ENCODE measurements at places on chromosomes 16 and 17.
A peak's percentile ranks its signal among the peaks of the same experiment; 100 is the strongest.

DNA sequence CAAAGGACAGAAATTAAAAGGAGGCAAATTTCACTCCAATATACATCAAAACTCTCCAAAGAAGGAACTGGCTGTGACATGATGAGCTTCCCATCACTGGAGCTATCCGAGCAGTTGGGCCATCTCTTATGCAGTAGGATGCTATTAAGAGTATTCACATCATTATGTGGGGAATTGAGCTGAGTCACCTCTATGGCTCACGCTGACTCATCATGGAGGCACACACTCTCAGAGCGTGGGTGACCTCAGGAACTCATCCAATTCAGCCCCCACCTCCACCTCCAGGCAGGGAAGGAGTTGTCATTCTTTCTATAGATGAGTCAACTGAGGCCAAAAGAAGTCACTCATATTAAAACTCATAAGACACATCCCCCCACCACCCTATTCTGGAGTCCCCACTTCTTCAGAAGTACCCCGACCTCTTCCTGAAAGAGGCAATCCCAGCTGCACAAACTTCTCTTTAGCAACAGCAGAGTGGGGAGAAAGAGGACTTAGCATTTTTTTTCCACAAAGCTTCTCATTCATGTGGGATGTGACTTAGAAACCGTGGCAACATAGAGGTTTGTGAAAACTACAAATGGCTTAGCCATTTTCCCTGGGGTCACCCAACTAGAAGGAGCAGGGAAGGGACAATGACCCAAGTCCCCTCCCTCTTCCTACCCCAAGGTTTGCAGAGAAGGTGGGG is 32.5 kb downstream of the ABCC12 start:
- no peak for DNase-seq

DNA sequence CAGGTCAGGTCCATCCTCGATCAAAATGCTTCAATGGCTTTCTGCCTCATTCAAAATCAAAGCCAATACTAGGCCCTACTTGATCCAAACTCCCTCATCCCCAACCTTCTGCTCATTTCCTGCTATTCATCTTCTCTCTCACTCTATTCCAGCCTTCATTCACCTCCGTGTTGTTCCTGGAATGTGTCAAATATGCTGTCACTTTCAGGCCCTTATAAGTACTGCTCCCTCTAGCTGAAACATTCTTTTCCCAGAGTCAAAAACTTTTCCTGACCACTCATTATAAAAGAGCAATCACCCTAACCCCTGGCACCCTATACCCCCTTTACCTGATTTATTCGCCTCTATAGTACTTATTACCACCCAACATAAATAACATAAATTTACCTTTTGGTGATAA is 303.7 kb upstream of the PMFBP1 start:
- no peak for DNase-seq

GRCh38 chr16:74660383-74660782 is 6.3 kb downstream of the RFWD3 start:
- no peak for DNase-seq

- no peak for DNase-seq
Observed at GRCh38 chr17:81939881-81940385, 2.8 kb upstream of the PYCR1 start.

- DNase-seq = no peak
Observed at GRCh38 chr17:16926061-16926511, 45.8 kb downstream of the TNFRSF13B start.

DNA sequence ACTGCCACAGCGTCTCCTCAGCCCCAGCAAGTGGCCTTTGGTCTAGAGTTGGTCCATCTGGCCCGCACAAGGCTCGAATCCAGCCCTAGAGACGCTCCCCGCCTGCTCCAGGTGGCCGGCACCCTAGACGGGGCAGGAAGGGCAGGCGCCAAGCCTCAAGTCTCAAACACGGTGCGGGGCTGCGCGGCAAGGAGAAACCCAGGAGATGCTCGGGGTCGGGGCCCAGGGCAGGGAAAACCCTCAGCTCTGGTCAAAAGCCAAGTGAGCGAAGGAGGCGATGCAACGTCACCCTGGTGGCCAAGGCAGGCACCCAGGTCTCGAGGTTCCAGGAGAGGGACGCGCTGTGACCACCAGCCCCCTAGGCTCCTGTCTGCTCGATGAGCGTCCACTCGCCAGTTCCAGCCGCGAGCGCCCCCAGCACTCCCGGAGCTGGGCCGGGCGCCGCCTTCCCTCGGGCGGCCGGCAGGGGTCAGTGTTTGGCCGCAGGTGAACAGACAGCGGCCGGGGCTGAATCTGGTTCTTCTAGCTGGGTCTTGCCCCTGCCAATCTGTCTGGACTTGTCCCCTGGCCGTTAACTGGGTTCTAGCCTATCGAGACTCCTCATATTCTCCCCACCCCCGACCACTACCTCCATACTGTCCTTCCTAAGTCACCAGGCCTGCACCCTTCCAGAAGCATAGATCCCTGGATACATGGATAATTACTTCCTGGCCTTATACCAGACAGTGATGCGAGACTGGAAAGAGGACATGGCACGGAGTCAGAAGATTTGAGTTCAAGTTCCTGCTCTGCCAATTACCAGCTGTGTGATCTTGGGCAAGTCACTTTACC is 44.0 kb downstream of the PRAC1 start:
- DNase-seq = peak; percentile 48

- no peak for DNase-seq
Observed at GRCh38 chr17:4657678-4658077, 16.2 kb upstream of the ALOX15 start.

- no peak for DNase-seq
Observed at GRCh38 chr17:29572691-29573557, 4.4 kb downstream of the TP53I13 start.

DNA sequence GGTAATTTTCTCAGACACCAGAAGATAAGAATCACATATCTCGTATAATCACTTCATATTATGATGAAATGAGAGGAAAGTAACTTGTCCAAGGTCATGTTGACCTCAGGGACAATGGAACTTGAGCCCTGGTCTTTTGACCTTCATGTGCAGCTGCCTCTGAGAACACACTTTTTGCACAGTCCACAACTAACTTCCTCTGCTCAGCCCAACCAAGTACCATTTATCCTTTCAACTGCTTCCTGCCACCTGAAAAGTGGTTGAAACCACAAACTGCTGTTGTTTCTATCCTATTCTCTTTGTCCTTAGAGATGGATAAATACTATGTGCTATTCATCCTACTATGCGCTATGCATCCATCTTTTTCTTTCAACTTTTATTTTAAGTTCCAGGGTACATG is 2.3 kb upstream of the CCL1 start:
- no peak for DNase-seq

DNA sequence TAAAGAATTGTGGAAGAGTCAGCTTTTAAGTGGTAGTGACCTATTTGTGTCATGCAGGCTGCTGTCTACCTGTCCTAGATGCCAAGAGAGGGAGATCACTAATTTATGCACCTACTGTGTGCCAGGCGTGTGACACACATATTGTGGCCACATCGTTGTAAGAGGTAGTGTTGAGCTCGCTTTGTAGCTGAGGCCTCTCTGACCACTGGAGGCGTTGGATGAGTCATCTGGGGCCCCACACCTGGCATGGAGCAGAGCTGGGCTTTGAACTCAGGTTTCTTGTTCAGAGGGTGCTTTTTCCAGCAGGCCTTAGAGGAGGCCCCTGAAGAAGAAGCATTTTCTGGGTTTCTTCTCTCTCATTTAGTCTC is 52.3 kb upstream of the LGALS9 start:
- DNase-seq = no peak

GRCh38 chr16:22198547-22199293 is 7.4 kb upstream of the EEF2K start:
- no peak for DNase-seq

- DNase-seq = no peak
Observed at GRCh38 chr17:12631076-12631475, 34.6 kb upstream of the MYOCD start.

DNA sequence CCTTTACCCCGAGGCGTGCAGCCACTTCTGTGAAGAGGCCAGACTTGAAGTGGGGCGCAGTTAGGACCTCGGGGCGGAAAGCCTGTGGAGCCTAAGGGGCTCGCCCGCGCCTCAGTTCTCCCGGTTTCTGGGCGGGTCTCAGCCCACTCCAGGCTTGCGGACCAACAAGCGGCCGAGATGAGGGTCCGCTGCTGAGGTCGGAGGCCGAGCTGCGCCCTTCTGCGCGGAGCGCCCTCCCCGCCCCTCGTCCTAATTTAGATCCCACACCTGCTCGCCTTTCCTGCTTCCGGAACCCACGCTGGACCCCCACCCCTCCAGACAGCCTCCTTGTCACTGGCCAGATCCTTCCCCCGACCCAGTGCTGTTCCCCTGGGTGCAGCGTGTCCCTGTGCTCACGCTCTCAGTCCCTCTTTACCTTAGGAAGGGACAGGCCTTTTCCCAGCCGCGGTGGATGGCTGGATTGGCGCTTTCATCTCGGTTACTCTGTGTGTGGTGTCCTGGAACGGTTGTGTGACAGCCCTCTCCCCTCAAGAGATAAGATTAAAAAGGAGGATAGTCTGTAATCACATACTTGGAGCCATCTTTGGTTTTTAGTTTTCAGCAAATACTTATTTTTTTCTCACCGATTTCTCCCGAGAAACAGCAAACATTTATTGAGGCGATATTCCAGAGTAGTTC is 933 bp upstream of the ATXN7L3 start:
- no peak for DNase-seq

DNA sequence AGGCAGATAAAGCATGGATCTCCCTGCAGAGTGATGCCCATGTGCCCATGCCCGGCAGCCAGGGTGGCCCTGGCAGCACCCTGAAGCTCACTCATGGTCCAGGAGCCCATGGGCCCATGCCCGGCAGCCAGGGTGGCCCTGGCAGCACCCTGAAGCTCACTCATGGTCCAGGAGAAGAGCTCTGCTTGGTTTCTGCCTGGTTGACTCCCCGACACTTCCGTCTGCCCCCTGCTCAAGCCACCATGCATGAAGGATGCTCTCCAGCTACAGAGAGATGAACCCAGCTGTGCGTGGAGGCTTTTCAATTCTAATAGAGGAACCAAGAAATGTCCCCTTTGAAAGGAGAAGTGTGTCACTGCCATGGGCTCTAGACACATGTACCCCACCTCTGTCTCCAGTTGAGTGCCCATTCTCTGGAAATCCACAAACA is 8.7 kb downstream of the CCL17 start:
- no peak for DNase-seq

DNA sequence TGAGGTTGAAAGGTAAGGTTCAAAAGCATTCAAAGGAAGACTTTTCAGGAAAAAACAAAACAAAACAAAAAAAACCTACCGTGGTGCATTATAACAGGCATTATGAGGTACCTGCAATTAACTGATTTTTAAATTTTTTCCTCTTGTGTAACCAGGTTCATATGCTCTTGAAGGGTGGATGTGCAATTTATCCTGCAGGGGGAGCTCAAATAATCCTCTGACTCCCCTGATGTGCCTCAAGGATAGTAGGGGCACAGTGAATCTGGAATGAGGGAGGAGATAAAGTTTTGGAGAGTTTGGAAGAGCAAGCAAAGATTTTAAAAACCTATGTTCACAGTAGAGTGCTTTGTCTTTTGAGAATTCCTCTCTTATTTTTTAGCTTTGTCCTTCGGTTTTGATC is 1349.4 kb downstream of the CDH8 start:
- DNase-seq = peak; percentile 18

DNA sequence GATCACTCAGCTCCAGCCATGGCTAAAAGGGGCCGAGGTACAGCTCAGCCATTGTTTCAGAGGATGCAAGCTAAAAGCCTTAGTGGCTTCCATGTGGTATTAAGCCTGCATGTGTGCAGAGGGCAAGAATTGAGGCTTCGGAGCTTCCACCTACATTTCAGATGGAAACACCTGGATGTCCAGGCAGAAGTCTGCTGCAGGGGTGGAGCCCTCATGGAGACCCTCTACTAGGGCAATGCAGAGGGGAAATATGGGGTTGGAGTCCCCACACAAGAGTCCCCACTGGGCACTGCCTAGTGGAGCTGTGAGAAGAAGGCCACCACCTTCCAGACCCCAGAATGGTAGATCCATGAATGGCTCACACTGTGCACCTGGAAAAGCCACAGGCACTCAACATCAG is 14.7 kb upstream of the PSMD11 start:
- DNase-seq = no peak

DNA sequence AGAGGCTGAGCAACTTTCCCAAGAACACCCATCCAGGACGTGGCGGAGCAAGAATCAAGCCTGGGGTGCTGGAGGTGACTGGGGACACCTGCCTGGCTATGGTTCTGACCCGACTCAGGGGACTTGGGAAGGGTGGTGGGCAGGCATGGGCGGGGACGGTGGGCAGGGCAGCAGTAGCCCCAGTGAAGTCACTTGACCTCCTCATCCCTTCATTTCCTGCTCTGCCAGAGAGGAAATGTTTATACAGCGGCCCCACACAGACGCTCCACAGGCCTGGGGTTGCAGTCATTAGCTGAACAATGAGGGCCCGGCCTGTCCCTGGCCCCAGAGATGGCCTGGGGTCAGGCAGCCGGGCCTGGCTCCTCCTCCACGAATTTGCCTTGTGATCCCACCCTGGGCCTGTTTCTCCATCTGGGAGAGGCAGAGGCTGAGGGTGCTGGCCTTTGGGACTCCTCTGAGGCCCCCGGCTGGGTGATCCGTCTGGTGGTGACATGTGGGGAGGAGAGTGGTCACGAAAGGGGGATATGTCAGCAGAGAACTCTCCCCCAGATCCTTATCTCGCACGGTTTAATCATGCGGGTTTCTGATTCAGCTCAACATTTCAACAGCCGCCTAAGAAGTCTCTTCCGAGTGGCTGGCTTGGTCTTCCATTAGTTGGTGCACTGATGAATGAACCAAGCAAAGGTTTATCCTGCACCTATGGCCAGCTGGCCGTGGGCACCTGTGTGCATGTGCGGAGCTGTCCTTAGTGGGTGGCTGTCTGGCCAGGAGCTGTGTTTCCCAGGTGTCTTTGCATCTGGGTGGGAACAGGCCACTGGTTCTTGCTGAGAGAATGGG is 175.9 kb downstream of the IRF8 start:
- DNase-seq = peak; percentile 60

DNA sequence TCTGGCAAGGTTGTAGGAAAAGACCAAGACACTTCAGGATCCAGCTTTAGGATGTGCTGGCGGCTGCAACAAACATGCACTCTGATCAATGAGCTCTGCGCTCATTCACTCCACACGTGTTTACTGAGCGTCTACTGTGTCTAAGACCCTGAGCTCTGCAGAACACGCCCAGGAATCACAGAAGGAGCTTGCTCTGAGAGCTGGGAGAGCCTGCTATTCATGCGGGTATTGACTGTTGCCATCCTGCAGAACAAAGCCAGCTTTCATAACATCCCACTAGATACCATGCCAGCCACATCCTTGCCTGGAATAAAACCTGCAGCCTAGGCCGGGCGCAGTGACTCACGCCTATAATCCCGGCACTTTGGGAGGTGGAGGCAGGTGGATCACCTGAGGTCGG is 44.1 kb downstream of the NXN start:
- no peak for DNase-seq

DNA sequence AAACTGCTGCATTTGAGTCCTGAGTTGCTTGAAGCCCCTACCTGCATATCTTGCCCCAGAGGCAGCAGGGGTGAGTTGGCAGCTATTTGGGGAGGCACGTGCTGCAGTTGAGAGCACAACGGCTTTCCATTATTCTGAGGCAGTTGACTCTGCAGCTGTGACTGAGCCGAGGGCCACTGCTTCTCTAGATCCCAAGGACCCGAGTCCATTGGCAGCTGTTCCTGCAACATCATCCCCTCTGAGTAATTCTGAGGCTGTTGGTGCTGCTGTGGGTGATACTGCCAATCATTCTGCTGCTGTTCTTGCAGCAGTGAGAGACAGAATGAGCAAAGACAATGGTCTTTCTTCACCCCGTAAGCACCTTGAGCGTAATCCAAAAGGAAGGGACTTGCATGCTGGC is 12.7 kb downstream of the TERF2IP start:
- DNase-seq = no peak

- peak; percentile 51 for DNase-seq
Observed at GRCh38 chr17:17613708-17614114, 22.2 kb upstream of the PEMT start.
